Posterior cingulate gyrus (tissue), 11 donors: ENCODE measurements at places on chromosomes 6 and 20.

- no peak for DNase-seq
These were observed 127.6 kb upstream of the FAM184A start for GRCh38 chr6:119205911-119206618.

- DNase-seq = no peak
These were observed 93.4 kb upstream of the DEFB112 start for GRCh38 chr6:50143011-50143719.

- DNase-seq = no peak
These were observed 40.8 kb downstream of the KCNK17 start for GRCh38 chr6:39273406-39273821.

- DNase-seq = no peak
These were observed 37.1 kb upstream of the YWHAB start for GRCh38 chr20:44848254-44849015.

- DNase-seq = no peak
These were observed 9.0 kb downstream of the RRBP1 start for GRCh38 chr20:17673084-17673483.

- no peak for DNase-seq
These were observed 44.6 kb downstream of the SSR1 start for GRCh38 chr6:7268362-7268761.

DNA sequence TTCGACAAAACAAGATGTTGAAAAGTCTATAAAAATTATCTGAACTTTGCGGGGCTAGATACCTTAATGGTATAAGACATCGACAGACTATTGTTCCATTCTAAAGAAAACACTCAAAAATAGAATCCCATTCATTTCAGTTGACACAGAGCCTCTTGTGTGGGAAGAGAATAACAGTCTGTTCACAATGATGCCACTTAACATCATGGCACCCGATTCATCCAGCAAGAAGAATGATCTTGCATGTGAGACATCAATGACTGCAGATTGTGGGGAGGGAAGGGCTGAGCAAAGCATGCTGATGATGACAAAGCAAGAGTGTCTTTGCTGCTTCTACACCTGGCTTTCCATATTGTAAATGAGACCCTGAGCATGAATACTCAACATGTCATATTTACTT is 49.7 kb upstream of the ARMH2 start:
- DNase-seq = no peak

GRCh38 chr6:103167345-103168071 is 1692.2 kb downstream of the HACE1 start:
- DNase-seq = no peak

- DNase-seq = no peak
These were observed 292.4 kb downstream of the CENPW start for GRCh38 chr6:126632271-126632670.

DNA sequence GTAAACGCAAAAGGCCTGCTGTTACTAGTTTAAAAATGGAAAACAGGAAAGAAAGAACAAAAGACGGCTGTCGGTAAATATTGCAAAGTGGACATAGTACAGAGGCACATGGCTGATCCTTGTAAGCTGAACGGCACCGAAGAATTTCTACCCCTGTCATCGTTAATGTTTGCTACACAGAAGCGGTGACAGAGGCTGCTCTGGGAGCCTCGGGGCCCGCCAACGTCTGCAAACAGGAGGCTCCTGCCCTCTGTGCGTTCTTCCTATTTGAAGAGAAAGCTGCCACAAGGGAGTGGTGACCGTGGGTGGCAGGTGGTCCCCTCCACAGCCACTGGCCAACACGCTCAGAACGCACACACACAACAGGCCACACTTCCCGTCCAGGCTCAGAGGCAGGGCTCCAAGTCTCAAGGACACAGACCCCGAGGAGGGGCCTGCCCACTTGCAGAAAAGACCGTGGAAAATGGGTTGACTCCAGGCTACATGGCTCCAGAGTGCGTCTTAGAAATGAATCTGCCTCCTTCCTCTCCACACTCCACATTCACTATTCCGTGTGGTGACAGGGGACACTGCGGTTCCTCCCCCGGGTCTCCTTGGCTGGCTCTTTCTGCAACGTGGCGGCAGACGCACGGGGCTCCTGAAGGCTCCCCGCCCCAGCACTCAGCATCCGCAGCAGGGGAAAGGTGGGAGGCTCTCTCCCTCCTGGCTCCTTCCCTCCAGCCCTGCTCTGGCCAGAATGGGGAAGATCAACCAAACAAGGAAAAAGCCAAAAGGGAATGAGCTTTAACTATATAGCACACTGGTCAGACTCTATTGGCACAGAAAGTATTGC is 64.5 kb downstream of the GMPR start:
- DNase-seq = no peak

- DNase-seq = no peak
These were observed 357.9 kb downstream of the FARS2 start for GRCh38 chr6:5619249-5619648.

GRCh38 chr6:86511962-86512361 is 425.4 kb upstream of the HTR1E start:
- DNase-seq = no peak

DNA sequence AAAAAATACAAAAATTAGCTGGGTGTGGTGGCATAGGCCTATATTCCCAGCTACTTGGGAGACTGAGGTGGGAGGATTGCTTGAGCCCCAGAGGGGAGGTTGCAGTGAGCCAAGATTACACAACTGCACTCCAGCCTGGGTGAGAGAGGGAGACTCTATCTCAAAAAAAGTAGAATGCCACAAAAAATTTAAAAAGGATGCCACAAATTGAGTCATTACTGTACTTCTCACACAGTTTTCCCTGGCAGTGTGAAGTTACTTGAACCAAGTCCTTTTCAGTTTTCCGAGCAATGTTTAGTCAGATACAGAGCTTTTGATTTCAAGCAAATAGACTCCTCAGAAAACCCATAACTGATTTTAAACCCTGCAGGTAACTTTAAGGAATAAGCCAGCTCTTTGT is 53.3 kb downstream of the TNFRSF21 start:
- no peak for DNase-seq

DNA sequence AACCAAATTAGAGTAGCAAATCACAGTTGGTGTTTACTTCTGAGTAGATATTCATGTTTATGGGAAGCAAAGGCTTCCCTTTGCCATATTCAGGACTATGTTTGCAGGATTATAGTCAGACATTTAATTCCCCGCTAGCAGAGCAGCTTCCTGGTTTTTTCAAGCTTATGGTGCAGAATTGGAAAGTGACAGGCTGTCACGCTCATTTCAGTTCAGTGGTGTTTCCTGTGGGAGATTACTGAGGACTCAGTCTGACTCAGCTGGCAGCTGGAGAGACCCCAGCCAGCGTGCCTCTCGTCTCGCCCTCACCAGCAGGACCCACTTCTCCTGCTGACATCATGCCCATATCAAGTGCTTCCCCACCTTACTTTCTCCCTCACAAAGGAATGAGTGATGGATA is 85.1 kb downstream of the LYRM2 start:
- DNase-seq = no peak

DNA sequence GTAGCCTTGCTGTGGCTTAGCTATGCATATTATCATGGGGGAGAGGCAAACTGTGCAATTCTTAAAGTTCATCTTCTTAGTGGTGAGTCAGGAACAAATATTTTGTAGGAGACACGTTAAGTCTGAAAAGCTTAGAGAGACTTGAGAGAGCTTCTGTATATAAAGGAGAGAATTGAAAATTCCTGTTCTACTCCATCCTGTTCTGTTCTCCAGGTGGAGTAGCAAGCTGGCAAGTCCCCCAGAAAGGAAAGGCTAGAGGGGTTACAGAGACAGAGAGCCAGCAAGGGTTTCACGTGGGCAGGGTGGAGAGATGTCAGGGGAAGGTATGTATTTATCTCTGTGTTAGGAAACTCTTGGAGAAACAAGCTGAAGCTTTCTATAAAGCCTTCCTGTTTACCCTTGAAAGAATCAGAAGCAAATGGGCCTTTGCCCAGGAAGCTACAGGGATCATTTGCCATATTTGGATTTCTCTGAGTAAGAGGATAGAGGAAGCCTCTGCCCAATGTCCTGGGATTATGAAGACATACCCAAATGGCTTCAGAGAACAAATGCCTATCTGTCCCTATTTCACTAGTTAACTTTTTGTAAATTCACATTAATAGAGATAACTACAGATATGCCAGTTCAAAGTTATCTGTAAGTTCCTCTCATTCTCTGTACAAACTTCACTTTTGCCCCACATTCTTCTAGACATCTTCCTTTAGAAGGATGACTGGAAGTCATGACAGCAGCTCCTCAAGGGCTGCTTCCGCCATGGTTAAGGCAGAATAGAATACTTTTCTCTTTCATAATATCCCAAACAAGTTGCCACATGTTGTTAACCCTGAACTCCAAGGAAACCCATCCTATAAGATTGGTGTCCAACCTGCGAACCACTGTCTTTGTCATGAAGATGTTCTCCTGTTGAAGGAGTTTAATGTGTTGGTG is 126.7 kb upstream of the NEDD9 start:
- DNase-seq = no peak

DNA sequence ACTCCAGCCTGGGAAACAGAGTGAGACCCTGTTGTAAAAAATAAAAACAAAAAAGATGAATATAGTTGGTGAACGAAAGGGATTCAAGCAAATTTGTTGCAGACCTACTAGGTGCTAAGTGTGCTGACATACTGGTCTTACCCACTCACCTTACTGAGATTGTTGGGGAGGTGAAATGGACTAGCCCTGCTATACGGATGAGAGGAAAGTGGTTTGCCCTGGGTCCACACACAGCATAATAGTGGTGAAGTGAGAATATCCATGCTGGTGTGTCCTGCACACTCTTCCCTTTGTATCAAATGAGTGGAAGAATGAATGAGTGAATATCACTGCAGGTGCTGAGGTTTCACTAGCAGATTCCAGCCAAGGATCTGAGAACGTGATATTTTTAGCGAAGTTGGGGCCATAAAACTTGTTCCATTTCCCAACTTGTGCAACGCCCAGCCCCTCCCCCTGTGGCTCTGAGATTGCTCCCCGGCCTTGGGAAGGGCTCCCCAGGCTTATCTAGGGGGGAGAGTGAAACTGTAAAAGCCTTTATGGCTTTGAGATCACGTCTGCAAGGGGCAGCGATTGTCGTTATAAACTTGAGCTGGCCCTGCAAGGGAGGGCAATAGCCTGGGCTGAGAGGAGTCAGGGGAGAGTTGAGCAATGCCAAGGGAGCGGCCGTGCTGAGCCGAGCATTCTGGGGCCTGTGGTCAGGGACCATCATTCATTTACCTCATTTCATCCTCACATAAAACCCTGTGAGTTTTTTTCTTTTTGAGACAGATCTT is 33.2 kb upstream of the TTPAL start:
- no peak for DNase-seq

GRCh38 chr6:49468042-49468441 is 4.9 kb downstream of the CENPQ start:
- no peak for DNase-seq

DNA sequence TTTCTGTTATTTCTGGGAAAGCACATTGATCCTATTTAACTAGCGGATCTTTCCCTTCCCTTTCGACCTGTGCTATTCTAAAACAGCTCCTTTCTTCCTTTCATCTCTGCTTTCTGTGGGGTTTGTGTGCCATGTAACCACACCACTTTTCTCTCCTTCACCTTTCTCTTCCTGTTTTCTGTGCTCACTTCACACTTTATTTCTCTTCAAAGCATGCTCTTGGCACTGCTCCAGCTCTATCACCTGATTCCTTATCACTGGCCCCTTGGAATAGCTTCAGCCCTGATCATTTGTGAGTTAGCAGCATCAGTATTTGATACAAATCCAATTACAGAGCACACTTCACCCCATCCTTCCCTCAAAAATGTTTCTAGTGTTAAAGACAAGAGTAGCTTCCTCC is 8.1 kb upstream of the METTL24 start:
- no peak for DNase-seq

- no peak for DNase-seq
These were observed 51.4 kb downstream of the WDR27 start for GRCh38 chr6:169650241-169650958.

GRCh38 chr6:166313255-166314070 is 5.3 kb upstream of the PRR18 start:
- DNase-seq = no peak

GRCh38 chr6:43368259-43369160 is 937 bp downstream of the ZNF318 start:
- no peak for DNase-seq

- peak; percentile 98 for DNase-seq
These were observed at the start of gene CEP250 for GRCh38 chr20:35454881-35455609. CEP250 (plus strand) TSS chr20:35455598; CDS start chr20:35462368, 6,770 bp downstream.
